ENCODE measurements at places on chromosomes 7 and 10. TPM values are rescaled to one million over a fixed set of nuclear protein-coding genes. Genes with fewer than 3 reads are reported as not detected.

GRCh38 chr7:70602117-70602516, 529.8 kb upstream of the GALNT17 start:
- DNase-seq, result no peak

GRCh38 chr7:23586159-23586558, 11.0 kb upstream of the CCDC126 start:
- DNase-seq, result no peak

NPFFR1 gene
- 0.15 TPM for polyA plus RNA-seq

NME8 gene
- not detected for polyA plus RNA-seq

DNA sequence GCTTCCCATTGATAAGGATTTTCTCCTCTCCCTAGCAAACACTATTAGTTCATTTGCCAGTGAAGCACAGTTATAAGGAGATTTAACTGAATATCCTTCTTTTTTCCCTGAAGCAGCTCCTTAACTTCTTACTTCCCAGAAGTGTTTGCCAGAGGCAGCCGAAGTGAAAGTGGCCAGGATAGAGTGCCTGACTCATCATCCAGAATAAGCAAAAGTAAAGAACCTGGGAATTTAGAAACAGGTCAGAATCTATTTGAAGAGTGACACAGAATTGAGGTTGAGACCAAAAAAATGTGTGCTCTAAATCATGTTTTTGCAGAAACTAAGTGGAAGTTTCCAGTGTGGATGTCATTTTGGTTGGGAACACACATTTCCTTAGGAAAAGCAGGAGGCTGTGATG, 249.6 kb upstream of the VWC2 start:
- no peak for DNase-seq

LRMDA gene
- 18.0 TPM for polyA plus RNA-seq

GRCh38 chr7:131011432-131011742, 277.4 kb upstream of the KLF14 start:
- DNase-seq, result no peak

GRCh38 chr7:102390697-102391484, 5.3 kb upstream of the PRKRIP1 start:
- peak; percentile 78 for DNase-seq

- DNase-seq, result no peak
Observed at GRCh38 chr7:149881328-149882247, 7.8 kb downstream of the ATP6V0E2 start.

CSGALNACT2 gene
- 26.5 TPM for polyA plus RNA-seq

DNA sequence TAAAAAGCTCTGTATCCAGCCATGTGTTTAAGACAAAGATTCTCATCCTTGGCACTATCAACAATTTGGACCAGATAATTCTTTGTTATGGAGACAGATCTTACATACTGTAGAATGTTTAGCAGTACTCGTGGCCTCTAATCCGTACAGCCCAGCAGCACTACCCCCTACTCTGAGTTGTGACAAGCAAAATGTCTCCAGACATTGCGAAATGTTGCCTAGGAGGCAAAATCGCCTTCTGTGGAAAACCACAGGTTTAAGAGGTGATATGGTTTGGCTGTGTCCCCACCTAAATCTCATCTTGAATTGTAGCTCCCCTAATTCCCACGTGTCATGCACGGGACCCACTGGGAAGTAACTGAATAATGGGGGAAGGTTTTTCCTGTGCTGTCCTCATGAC, 186.7 kb downstream of the CHCHD3 start:
- DNase-seq, result no peak

CYP3A4 gene
- polyA plus RNA-seq, result 0.42 TPM

PNLIPRP2 gene
- polyA plus RNA-seq, result not detected

DNA sequence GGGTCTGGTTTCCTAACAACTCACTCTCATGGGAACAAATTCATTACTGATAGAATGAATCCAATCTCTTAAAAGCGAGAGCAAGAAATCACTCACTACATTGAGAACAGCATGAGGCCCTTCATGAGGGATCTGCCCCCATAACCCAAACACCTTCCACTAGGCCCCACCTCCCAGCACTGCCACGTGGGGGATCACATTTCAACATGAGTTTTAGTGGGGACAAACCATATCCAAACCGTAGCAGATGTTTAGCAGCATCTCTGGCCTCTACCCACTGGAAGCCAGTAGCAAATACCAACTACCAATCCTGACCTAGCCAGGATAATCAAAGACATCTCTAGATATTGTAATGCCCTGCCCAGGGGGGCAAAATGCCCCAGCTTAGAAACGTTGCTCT, 243.9 kb downstream of the ARHGAP21 start:
- no peak for DNase-seq

GRCh38 chr7:32115831-32116230, 45.6 kb upstream of the PDE1C start:
- no peak for DNase-seq

TDRD1 gene
- polyA plus RNA-seq, result 0.05 TPM

TRPV5 gene
- 1.5 TPM for polyA plus RNA-seq

DNA sequence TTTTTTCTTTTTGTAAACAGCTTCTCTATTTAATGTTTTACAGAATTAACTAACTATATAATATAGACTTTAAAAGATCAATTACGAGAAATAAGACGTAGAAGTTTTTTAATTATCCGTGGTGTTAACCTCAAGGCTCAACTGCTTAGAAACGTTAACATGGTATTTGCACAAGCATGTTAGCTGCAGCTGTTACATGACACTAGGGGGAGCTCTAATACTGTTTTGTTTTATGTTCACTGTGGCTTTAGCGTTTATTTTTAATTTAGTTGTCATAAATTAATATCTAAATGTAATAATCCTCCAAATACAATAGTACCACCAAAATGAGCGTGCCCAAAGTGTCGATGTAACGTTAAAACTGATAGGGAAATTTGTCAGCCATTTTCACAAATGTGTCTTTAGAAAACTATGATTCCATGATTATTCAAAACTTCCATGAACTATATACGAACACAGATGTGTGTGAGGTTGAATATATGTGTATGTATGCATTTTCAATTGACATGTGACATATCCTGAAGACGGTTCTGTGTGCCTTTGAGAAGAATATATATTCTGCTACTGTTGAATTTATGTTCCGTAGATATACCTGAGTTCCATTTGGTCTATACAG, 828.8 kb upstream of the MBL2 start:
- peak; percentile 49 for DNase-seq

GRCh38 chr10:10923029-10923651, 94.5 kb upstream of the CELF2 start:
- no peak for DNase-seq

KIF5B gene
- polyA plus RNA-seq, result 184 TPM

DNA sequence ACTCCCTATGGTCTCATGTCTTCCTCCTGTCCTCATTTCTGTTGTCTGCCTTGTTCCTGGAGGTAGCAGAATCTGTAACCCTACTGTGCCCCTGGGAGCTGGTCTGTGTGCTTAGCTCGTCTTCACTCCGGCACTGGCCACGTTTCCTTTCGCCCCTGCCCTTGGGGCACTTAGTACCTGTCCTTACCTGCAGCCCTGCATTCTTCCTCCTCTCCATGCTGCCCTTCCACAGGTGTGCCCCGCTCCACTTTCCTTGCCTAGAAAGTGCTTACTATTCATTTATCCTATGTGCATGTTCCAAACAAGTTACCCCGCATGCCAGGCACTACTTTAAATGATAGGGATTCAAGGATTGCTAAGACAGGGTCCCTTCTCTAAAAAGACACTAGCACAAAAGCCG, 199.9 kb upstream of the ZMIZ1 start:
- no peak for DNase-seq

DNA sequence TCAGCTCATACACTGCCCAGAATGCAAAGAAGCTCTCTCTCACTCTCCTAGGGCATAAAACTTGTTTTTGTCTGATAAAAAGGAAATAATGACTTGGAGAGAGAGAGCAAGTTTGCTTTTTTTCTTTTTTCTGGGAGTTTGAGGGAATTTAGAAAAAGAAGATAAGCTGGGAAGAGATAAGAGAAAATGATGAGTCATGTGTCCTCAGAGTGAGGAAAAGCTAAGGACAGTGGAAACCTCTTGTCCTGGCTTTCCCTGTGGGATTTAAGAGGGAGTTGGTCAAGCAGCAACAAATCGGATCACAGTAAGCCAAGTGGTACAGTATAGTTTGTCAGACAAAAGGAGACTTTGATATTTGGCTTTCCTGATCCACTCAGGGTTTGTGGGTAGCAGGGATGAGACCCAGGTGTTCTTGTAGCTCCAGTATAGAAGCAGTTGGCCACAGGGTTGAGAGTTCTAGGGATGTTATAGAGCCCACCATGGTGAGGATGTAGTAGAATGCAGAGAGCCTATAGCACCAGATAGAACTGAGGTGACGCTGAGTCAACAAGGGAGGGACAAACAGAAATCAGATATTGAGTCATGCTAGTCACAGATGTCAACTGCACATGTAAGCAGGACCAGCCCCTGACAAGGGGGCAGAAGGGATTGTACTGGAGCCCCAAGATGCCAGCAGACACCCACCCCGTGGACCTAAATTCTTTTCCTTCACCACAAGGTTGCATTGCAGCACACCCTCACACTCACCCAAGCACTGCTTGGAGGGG, 219.3 kb upstream of the TAC1 start:
- DNase-seq, result no peak

DNA sequence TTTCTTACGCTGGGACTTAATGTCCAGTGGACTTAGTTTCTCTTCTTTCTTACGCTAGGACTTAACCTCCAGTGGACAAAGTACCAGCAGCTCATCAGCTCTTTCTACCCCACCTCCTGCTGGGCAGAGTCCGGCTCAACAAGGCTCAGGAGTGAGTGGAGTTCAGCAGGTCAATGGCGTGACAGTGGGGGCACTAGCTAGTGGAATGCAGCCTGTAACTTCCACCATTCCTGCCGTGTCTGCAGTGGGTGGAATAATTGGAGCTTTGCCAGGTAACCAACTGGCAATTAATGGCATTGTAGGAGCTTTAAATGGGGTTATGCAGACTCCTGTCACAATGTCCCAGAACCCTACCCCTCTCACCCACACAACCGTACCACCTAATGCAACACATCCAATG, 199.7 kb downstream of the MLLT10 start:
- DNase-seq, result no peak

GRCh38 chr7:131034166-131034881, 293.4 kb upstream of the MKLN1 start:
- DNase-seq, result no peak

GRCh38 chr7:14125998-14126397, 136.5 kb upstream of the ETV1 start:
- peak; percentile 10 for DNase-seq

DNA sequence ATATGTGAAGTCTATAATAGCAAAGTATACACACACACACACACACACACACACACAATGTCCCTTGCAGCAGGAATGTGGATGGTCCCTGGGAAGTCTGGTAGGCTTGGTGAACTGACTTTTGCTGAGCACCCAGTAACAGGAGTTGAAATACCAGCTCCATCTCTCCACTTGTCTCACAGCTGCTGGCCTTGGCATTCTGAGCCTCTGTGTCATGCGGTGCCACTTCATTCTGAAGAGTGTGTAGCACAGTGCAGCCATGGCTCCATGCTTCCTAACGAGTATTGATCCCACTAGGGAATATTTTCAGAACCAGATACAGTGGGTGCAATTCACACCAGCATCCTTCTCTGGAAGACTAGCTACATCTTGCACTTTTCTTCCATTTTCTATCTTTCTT, 192.4 kb downstream of the ADARB2 start:
- DNase-seq, result no peak

DNA sequence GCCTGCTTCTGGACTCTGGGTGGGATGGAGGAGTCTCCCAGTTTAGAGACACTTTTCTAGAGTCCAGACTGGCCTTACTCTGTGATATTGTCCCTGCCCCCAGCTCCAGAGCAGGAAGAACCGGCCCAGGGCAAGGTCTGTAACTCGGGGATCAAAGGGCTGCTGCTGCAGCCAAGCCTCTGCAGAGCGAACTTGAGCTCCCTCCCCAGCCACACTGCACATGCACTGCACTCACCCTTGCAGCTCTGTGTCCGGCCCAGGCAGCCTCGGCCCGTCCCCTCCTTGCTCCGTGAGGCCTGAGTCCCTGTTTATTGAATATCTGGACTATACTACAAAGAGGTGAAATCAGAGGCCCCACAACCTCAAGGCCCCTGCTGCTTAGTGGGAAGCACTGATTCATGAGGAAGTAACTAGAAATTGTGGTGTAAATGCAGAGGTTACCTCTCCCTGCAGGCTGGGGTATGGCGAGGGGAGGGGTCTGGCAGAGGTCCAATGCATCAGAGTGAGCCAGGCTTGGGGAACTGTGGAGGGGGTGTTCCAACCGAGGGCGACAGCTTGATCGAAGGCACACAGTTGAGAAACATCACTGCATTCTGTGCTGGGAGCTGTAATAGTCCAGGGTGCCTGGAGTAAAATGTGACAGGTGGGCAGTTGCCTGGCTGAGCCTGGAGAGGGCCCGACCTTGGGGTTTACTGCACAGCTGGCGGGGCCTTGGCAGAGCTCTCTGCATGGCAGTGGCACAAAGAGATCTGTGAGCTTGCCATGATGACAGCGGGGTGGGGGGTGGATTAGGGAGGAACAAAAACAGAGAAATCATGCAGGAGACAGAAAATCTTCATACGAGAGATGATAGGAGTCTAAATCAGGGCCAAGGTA, 49.1 kb downstream of the AOC1 start:
- DNase-seq, result no peak

ANXA8L1 gene
- polyA plus RNA-seq, result not detected

DNA sequence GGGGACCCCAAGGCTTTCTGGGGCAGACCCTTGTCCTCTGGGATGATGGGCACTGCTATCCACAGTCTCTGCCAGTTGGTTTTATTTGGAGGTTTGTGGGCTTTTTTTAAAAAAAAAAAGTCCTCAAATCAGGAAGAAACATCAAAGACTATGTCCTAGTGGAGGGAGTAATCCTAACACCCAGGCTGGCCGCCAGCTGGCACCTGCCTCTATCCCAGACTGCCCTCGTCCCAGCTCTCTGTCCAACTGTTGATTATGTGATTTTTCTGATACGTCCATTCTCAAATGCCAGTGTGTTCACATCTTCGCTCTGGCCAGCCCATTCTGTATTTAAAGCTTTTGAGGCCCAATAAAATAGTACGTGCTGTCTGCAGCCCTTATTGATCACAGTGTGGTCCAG, 61.0 kb upstream of the LRRC4 start:
- no peak for DNase-seq

GRCh38 chr7:93147363-93147762, 822 bp downstream of the SAMD9L start:
- DNase-seq, result no peak

DNA sequence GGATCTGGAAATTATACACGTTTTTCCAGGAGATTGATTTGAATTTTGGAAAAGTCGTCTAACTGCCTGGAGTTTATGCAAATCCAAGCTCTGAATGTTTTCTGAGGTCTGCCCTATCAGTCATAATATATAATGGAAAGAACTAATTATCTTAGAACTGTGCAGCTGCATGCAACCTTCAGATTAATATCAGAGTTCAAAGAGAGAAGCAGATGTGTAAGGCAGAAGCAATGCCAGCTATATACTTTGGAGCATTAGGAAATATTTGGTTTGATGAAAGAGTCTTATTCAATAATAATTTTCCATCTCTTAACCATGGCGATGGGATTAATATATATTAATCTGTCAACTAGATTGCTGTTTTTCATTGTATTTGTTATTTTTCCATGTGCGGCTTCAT, 500.9 kb downstream of the NEBL start:
- DNase-seq, result no peak

DNA sequence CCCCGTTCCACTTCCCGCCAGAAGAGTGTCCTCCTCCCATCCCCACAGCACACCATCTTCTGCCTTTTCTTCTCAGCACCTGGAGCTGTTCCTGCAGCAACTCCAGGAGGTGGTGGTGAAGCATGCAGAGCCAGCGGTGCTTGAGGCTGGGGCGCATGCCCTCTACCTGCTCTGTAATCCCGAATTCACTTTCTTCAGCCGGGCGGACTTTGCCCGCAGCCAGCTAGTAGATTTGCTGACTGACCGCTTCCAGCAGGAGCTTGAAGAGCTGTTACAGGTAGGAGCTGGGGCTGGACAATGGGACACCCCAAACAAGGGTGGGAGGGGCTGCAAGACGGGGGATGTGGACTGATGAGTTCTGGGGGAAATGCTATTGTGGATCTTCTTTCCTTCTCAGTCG, 19.1 kb upstream of the PVRIG start:
- no peak for DNase-seq
